ENCODE measurements at places on chromosomes 2 and 18.

- no peak for DNase-seq
Measured at GRCh38 chr2:62787386-62787785, 81.9 kb downstream of the EHBP1 start.

DNA sequence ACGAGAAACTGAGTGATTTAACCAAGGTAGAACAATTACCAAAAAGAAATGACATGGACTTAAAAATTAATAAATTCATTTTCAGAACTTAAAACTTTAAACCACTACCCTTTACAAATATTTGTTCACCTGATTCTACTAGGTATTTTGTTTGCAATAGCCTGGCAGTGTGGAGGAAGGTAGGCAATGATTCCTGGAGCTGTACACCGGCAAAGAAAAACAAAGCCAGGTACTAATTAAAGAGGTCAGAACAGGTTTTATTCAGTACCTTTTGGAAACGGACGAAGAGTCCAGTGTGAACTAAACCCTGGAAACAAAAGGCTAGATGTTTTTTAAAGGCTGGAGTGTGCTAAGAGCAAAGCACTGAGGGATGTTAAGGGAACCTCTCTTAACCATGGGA, 561.3 kb upstream of the FSHR start:
- no peak for DNase-seq

DNA sequence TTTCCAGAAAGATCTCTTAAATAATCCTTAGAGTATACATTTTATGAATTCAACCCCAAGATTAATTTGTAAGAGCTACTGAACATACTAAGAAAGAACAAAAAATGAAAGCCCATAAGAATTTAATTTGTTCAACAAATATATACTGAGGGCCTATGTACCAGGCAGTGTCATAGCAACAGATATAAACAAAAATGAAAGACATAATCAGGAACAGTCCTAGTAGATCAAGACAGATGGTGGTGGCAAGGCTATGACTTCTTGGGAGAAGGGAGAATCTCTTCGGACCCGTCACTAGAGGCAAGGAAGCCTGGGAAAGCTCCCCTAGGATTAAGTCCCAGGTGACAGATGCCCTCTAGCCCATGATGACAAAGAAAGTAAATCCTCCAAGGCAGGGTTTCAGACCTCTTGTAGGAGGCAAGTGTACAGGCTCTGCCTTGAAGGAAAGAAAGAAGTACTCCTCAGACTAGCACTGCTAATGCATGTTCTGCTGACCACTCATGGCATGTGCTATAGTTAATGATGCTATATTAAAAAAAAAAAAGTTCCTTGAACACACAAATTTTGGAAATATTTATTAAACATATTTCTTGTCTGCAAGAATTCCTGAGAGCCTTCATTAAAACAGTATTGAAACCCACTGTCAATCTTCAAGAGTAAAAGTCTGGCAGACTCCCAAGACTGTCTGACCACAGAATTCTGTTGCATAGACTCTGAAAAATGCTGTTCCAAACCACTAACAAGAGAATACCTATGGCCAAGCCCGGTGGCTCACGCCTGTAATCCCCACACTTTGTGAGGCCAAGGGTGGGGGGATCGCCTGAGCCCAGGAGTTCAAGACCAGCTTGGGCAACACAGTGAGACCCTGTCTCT, 31.5 kb downstream of the NOL10 start:
- no peak for DNase-seq

- DNase-seq = no peak
Measured at GRCh38 chr18:3823073-3823472, 373.1 kb downstream of the TGIF1 start.

GRCh38 chr2:199457147-199458008, at the start of gene SATB2:
Gene SATB2, minus strand, starts transcription at chr2:199457939. Its CDS starts 1,902 bp downstream, at chr2:199456037.
- DNase-seq = no peak

GRCh38 chr2:3075991-3076340, 301.7 kb downstream of the EIPR1 start:
- DNase-seq = no peak

All from stimulated activated CD8-positive, alpha-beta memory T cell treated with anti-CD3 and anti-CD28 coated beads, Interleukin-15, amount 100 ng/mL, for 4 hours (primary cell).